ENCODE measurements at places on chromosomes 1 and 21.

- DNase-seq: no peak
Measured at GRCh38 chr1:209229494-209230061, 353.9 kb upstream of the CAMK1G start.

DNA sequence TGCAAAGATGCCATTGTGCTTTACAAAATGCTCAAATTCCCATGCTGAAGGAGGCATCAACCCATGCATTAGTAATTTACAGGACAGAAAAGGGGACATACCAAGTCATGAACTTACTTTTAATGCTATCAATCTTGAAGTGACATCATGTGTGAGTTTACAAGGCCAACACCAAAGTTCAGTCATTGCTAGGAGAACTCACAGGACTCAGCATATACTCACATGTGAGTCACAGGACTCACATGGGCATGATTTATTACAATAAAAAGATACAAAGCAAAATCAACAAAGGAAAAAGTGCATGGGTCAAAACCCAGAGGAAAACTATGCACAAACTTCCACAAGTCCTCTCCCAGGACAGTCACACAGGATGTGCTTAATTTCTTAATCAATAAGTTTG lies 1656.0 kb downstream of the MRPL39 start:
- no peak for DNase-seq

DNA sequence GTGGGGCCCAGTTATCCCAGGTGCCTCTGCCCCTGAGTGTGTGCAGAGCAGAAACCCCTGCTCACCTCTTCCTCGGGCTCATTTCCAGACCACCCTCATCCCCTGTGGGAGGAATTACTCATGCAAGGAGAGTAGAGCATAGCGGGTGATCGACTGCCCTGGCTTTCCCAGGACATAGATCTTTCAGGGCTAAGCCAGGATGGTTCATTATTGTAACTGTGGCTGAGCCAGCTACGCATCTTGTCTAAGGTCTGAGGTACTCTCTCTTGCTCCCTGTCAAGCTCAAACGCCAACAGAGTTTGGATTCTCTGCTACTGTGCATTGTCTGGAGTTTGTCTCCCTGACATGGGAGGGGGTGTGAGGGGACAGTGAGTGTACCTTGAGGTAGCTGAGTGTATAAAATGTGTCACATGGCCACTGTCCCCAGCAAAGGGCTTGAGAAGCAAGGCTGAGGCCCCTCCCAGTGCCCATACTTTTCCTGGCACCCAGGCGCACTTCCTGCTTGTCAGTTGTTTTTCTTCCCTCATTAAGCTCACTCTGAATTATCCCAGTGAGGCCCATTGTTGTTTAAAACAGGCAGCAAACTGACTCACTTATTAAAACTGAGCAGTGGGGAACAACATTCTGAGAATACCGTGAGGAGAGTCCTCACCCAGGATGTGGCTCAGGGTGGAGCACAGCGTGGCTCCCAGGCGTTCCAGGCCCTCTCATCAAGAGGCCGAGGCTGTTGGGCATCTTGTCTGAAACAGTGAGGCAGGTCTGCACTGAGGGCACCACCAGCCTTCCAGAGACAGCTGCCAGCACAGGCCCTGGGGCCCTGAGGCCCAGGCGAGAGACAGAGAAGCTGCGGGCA lies 92.9 kb downstream of the LAMC2 start:
- DNase-seq: no peak

- DNase-seq: no peak
Measured at GRCh38 chr1:159786966-159787365, 6.2 kb downstream of the DUSP23 start.

- DNase-seq: no peak
Measured at GRCh38 chr1:236951672-236952071, 52.6 kb downstream of the MT1HL1 start.

DNA sequence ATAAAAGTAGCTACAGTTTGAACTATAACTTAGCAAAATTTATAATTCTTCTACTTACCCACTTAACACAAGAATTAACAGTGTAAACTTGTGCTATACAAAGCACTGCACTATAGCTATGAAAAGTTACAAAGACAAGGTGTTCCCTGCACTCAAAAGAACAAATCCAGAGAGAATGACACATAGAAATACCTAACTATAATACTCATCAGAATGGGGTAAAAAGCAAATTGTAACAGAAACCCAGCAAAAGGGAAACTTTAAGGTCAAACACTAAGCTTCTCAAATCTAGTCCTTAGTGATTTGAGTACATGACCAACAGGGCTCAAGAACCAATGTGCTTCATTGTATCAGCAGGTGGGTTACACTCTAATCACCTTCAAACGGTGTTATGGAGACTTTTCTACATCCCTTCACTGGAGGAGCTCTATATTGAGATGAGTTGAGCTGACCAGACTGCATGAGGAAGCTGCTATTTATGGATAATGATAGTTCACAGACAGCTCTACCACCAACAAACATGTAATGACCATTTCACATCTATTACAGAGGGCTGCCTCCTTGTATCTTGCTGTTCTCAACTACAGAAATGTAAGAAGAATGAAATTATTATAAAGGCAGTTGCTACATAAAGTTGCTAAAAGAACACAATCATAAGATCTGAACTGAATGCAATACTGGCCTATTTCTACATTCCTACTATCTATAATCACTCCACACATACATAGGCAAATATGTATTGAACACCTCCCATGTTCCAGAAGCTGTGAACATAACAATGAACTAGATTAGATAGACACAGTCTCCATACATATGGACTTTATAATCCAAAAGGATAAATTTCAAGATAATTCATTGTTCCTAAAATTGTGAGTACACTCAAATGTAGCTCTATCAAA lies 47.6 kb downstream of the PIK3R3 start:
- no peak for DNase-seq

DNA sequence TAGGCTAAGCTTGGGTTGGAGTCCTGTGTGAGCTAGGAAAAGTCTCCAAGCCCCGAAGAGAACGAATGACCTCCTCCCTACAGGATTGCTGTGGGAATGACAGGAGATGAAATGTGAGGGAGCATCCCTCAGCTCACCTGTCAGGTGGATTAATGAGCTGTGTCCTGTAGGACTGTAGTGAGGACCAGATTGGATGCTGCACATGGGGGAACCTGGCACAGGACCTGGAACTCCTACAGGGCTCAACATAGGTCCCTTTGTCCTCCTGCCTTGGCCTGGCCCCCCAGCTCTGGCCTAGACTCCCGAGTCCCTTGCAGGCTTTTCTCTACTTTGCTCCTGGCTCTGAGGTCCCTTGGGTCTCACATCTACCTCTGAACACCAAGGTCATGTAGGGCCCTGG lies 155.7 kb downstream of the PTPRU start:
- DNase-seq: no peak

- no peak for DNase-seq
Measured at GRCh38 chr1:183792300-183792699, 12.6 kb upstream of the RGL1 start.

DNA sequence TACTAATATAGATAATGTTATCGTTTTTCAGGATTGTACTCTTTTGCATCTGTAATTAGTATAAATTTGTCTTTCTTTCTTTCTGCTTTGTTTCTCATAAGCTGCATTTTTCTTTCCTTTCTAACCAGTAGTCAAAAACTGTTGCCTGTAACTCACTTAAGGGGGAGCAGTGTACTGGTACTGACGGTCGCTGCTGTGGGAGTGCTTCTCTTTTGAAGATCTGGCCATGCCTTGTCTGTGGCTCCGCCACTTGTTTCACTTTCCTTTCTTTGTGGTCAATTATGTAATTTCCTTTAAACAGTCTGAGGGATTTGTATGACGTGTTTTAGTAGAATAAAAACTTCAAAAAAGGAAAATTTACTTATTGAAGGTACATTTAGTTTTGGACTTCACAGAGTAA lies 37.0 kb downstream of the MIA3 start:
- DNase-seq: peak; percentile 66

GRCh38 chr1:2573250-2573920 lies 13.2 kb upstream of the PRXL2B start:
- DNase-seq: no peak

GRCh38 chr1:28817133-28817532 lies 5.2 kb downstream of the OPRD1 start:
- no peak for DNase-seq

GRCh38 chr1:173475564-173476196 lies 1.5 kb upstream of the PRDX6 start:
- DNase-seq: no peak

GRCh38 chr1:65279070-65279779 lies 30.1 kb upstream of the DNAJC6 start:
- no peak for DNase-seq

GRCh38 chr1:71603044-71603776 lies 522.4 kb upstream of the ZRANB2 start:
- no peak for DNase-seq

- DNase-seq: no peak
Measured at GRCh38 chr1:174769961-174770549, 229.7 kb upstream of the CACYBP start.

GRCh38 chr1:244100276-244100675 lies 49.2 kb downstream of the ZBTB18 start:
- DNase-seq: no peak

DNA sequence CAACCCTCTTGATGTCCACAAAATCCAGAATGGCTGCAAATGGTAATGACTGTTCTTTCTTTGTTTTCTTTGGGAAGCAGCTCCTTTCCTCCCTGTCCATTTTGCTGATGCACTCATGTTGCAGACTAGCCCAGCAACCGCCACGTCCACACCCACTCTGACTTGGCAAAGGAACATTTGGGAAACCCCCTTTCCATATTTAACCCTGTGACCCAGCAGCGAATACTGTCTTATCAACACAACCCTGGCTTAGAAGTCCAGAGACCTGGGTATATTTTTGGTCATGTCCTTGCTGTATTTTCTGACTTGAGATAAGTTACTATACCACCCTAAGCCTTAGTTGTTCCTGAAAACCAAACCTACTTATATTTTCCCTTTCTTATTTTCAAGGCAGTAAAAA lies 18.1 kb upstream of the SHE start:
- no peak for DNase-seq

- no peak for DNase-seq
Measured at GRCh38 chr1:10538646-10539355, 64.1 kb downstream of the PEX14 start.

DNA sequence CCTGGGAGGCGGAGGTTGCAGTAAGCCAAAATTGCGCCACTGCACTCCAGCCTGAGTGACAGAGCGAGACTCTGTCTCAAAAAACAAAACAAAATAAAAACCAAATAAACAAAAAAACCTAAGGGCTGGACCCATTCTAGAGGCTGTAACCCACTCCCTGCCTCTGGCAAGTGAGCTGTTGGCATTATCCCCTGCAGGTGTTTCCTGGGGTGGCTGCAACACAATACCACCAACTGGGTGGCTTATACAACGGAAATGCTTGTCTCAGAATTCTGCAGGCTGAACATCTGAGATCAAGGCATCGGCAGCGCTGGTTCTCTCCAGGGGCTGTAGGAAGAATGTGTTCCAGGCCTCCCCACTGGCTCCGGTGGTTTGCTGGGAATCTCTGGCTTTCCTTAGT lies 15.2 kb downstream of the LRRC38 start:
- DNase-seq: no peak

- DNase-seq: no peak
Measured at GRCh38 chr1:217091561-217091960, 368.3 kb upstream of the ESRRG start.

DNA sequence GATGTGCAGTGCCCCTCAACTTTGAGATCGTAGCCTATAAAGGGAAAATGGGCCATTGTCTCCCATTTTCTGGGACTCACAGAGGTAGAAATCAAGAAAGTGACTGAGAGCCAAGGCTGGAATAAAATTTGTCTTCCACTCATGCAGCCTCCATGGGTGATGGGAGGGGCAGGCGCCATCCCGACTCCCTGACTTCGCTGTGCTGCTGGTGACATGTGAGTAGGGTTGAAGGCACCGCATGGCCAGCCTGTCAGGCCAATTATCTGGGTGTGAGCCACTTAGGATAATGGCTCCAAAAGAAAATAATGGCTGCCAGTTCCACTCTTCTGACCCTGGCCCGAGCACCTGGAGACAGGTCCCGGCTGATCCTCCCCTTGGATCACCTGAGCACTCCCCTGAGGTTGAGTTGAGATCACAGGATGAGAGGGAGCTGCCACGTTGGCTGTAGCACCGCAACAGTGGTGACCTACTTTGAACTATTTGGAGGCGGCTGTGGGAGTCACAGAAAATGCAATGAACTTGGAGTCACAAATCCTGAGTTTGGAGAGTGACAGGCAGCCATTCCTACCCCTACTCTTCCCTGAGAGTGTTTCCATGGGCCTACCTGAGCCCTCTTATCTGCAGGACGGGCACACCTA lies 26.3 kb downstream of the CAPN9 start:
- no peak for DNase-seq

- no peak for DNase-seq
Measured at GRCh38 chr1:53807916-53808315, 30.2 kb downstream of the NDC1 start.

GRCh38 chr1:53408013-53408754 lies 51.0 kb upstream of the DMRTB1 start:
- DNase-seq: no peak

GRCh38 chr1:203627398-203627797 lies 766 bp downstream of the ATP2B4 start:
- DNase-seq: no peak

DNA sequence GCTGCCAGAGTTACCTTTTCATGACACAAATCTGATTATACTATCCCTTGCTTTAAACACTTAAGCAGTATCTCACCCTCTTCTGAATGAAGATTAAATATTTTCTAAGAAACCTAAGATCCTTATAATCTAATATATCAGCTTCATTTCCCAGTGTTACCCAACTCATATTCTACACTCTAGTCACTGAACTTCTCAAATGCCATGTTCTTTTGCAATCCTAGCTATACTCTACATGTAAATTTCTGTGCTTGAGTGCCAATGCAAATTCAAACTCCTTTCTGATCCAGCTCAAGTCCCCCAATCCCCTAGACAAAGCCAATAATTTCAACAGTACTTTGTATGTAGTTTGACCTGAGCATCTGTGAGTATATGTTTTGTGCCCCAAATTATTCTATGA lies 293.9 kb downstream of the SDCCAG8 start:
- no peak for DNase-seq

Measured in stimulated activated CD8-positive, alpha-beta memory T cell treated with anti-CD3 and anti-CD28 coated beads, Interleukin-7, amount 100 ng/mL, for 4 hours (primary cell).